ENCODE measurements at places on chromosomes 6 and 20.

- DNase-seq: no peak
Measured at GRCh38 chr20:19849341-19850197, 91.5 kb downstream of the RIN2 start.

DNA sequence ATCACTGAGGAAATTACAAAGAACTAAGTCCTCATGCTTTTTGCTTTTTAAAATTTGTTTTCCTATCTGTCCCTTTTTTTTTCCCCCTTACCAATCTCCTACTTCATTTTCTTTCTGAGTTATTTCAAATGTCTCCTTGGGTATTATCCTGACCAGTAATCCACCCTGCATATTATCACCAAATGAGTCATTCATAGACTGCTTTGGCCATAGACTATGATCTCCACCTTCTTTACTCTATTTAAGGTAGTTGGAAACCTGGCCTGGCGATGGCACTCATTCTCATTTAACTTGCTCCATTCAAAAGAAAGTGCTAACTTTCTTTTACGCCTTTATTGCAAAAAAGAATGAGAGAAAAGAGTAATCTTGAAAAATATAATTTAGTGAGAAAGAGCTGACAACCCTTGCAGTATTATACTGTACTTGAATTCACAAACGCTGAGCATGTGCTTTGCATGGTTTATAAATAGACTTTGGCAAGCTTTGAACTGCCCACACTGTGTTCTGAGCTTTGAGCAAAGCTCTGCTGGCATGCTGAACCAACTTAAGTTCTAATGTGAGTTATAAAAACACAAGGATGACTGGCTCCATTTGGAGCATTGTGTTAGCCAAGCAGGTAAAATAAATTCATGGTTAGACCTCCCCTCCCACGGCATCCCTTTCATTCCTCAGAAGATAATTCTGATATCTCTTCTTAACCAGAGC lies 198.9 kb downstream of the NKAIN2 start:
- no peak for DNase-seq

- DNase-seq: no peak
Measured at GRCh38 chr6:165615636-165616035, 47.4 kb downstream of the PDE10A start.

- no peak for DNase-seq
Measured at GRCh38 chr6:105321207-105321606, 81.7 kb downstream of the PREP start.

- DNase-seq: no peak
Measured at GRCh38 chr6:127392301-127392700, 48.9 kb upstream of the ECHDC1 start.

DNA sequence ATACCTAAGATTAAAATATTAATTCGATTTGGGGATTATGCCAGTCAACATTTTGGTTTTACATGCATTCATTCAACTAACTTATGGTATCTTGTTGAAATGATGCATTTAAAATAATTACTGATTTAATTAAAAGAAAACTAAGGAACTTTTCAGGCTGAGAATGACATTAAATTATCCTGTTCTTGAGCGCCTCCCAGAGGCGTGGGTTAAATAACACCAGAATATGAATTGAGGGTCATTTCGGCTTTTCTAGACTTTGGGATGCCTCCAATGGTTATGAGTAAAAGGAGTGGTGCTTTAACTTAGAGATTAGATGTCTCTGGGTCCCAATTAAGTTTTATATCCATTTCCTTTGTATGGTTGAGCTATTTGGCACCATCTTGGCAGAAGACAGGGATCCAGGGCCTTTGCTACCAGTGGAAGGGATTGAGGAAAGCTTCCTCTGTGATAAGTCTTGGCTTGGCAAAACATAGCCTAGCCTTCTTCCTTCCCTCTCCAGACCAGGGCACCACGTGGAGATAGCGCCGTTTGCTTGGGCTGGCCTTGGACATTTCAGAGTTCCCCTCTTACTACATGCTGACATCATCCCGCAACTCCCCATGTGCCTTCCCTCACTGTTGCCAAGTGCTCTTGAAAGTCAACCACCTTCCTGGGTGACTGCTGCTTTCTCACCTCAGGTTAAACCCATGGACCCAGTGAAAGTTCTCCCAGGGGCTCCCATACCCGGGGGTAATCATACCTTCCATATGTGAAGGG lies 28.7 kb downstream of the GNAS start:
- DNase-seq: no peak

DNA sequence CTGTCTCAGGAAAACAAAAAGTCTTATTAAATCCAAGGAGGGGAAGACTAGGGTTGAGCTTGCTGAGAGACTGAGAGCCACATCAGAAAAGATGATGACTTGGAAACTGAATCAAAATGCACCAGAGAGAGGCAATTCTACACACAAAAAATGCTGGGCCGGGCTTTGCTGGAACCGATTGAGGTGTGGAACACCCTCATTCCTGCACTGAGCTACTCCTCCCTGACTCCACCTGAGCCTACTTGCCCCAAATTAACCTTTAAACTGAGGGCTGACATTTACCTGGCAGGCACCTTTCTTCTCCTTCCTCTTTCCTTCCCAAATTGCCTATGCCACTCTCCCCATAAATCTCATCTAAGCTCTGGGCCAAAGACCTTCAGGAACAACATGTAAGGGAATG lies 40.8 kb upstream of the MBOAT1 start:
- DNase-seq: no peak

DNA sequence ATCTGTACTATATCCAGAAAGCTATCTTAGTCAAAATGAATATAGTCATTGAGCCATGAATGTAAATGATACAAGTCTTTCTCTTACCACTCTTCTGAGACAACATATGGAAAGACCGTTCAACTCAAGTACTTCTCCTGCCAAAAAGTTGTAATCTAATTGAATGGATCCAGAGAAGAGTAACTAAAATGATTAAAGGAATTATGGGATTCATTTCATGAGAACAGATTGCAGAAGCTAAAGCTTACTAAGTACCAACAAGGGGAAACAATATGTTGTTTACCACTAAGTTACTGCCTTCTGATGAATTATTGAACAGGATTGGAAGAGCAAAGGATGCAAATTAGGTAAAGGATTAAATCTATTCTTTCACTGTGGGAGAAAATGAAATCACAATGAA lies 2.0 kb upstream of the LGSN start:
- DNase-seq: no peak

DNA sequence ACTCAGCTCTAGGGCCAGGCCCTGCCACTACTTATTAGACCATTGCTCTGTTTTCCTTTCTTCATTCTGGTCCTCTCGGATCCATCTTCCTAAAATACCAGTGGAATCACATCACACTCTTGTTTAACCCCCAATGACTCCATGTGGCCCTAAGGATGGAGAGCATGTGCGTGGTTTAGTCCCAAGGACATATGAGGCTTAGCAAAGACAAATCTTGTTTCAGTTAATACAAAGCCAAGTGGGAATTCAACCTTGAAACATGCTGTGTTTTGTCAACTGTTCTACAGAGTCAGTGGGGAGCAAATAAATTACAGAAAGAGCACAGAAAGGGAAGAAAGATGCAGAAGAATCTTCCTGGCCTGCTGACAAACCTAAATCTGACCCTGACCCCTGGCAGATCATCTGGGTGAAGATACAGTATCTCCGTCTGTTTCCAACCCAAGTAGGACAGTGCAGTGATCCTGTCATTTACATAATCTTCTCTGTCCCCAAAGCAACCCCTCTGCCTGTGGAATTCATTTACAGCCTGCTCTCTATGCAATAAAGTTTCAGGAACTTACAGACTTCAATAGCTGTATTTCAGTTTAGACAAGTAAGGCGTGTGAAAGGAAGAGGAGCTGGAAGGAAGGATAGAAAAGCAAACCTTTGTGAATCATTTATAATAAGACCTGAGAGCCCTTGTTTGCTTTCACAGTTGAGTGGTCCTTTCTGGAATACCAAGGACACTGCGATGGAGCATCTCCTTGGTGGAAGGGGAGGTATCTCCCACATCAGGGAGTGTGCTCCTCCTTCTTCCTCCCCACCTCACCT lies 144.0 kb downstream of the THBS2 start:
- no peak for DNase-seq

DNA sequence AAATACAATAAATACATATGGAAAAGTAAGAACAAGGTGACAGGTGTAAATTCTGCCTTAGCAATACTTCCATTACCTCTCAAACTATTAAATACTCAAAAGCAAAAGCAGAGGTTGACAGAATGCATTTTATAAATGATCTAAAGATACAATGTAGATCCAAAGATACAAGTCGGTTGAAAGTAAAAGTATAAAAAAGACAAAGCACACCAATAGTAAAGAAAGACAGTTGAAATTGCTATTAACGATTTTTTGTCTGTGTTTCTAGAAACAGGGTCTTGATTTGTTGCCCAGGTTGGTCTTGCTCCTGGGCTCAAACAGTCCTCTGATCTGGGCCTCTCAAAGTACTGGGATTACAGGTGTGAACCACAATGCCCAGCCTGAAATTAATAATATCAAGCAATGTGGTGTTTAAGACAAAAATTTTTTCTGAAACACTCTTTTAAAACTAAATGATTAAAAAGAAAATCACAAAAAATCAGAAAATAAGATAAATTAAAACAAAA lies 23.9 kb downstream of the ULBP1 start:
- no peak for DNase-seq

DNA sequence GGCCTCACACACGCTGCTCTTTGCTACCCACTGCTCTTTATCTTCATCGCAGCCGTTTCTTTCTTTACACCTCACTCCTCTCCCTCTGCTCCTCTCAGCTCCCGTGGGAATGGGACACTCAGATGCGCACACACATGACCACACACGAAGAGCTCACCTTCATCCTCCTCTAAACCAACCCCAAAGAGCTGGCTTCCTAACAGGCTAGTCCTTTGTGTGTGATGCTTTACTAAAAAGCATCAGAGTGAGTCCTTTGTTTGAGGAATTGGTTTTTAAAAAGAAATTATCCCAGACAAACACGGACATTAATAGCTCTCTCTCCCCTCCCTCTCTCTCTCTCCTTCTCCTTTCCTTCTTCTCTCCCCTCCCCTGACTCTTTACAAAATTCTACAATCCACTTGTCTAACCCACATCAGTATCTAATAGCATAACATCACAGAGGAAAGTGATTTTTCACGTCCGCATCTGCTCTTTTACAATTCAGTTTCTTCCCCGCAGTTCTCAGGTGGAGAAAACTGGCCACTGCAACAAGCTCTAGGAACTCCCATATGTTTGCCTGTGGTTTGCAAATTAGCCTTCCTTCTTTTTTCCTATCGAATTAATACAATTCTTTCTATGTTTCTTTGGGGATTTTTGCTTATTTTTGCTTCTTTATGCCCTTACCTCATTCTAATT lies 306.8 kb upstream of the CNR1 start:
- DNase-seq: no peak

DNA sequence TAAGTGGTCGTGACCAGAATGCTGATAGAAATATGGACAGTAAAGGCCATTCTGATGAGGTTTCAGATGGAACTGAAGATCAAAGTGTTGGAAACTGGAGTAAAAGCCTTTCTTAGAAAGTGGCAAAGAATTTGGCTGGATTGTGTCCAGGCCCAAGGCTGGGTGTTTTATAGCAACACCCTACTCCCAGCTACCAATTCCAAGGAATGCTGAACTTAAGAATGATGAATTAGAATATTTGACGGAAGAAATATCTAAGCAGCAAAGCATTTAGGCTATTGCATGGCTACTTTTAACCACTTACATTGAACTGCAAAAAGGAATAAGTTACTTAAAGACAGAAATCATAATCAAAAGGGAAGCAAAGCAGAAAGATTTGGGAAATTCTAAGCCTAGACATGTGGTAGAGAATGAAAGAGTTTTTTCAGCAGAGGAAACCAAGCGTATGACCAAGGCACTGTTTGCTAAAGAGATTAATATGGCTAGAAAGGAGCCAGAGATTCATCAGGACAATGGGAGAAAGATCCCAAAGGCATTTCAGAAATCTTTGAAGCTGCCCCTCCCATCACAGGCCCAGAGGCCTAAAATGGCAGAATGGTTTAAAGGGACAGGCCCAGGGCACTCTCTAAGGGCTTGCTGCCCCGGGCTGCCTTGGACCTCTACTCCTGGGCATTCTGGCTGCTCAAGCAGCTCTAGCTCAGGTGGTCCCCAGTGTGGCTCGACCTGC lies 25.8 kb downstream of the SDHAF4 start:
- DNase-seq: no peak

DNA sequence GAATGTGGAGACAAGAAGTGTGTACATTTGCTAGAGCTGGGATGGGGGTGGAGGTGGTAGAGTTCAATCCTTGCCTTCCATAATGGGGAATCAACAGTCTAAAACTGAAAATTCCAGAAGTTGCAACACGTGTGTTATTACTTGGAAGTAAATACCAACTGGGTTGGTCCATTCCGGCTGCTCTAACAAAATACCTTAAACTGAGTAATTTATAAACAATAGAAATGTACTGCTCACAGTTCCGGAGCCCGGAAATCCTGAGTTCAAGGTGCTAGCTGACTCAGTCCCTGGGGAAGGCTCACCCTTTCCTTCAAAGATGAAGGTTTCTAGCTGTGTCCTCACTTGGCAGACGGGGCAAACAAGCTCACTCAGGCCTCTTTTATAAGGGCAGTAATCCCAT lies 59.0 kb downstream of the RIN2 start:
- peak; percentile 78 for DNase-seq

DNA sequence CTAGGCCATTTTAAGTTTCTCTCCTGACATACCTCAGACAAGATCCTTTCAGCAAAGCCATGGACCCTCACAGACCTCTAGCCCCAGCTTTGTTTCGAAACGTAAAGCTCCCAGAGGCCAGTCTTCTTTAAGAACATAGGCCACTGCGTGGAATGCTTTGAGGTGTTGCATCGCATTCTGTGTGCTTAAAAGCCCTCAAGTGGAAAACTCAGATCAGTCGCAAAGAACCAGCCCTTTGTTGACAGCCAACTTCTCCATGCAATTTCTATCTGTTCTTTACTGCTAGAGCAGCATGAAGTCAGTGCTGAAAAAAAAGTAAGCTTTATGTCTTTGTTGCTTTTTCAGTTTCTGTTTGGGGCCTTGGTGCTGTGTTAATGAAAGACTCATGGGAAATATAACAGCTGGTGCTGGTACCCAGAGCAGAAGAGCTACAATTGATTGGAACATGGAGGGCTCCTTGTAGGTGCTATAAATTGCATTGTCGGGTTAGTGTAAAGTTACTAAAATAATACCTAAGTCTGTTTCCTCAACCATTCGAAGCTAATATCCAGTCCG lies 142.6 kb downstream of the MAP3K7 start:
- no peak for DNase-seq

GRCh38 chr6:155128977-155129376 lies 133.9 kb downstream of the TIAM2 start:
- no peak for DNase-seq

DNA sequence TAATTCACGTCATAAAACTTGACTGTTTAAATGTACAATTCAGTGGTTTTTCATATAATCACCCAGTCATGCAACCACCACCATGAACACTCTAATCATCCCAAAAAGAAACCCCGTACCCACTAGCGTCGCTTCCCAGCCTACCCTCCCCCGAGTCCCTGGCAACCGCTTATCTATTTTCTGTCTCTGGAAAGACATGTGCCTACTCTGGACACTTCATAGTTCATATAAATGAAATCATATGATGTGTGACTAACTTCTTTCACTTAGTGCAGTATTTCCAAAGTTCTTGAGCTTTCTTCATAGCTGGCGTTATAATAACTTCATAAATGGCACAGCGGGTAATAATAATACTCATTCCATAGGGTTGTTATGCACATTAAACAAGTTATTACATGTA lies 215.2 kb downstream of the MYLK4 start:
- no peak for DNase-seq

Measured in HS-27A (cell line).